ENCODE measurements at places on chromosomes 12 and 14.
A peak's percentile ranks its signal among the peaks of the same experiment; 100 is the strongest.

DNA sequence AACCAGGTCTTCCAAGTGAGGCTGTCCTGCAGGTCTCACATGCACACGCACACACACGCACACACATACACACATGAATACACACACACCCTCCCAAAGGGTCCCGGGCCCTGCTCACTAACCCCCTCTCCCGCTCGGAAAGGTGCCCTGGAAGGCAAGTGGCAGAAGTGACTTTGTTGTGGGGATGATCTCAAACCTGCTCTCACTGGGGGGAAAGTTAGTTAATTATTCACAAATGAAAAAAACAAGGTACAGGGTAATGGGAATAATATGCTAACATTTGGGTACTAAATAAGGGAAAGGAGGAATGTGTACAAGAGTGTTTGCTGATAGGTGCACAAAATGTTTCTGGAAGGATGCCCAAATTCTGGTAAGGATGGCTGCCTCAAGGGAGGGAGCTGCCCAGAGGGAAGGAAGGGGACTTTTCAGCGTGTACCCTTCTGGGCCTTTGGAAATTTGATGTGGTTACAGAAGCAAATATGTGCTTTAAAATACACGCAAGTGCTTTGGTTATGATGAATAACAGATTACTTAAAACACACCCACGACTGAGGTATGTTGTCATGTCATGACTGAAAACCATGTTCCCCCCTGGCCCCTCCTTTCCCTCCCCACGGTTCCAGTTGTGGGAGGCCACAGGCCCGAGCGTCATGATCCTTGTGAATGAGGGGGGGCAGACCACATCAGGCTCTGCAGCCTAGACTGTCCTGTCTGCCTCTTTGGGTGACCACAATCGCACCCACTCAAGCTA, 43.3 kb upstream of the PLEKHG6 start:
- DNase-seq, result peak; percentile 60

DNA sequence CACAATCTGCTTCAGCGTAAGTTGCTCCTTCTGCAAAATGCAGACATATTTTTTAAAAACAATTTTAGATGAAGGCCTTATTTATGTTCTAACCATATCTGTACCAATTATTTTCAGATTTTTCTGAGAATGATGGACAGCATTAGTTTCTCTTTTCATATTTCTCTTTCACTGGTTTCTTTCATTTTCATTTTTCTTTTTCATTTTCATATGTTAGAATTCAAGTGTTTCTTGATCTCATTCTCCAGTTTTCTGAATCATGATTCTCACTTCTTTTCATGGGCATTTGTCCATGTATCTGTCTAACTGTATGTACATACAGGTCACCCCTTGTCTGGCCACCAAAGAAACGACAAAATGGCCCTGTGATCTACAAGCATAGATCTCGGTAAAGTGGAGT, 346.6 kb downstream of the NAV3 start:
- DNase-seq, result no peak

DNA sequence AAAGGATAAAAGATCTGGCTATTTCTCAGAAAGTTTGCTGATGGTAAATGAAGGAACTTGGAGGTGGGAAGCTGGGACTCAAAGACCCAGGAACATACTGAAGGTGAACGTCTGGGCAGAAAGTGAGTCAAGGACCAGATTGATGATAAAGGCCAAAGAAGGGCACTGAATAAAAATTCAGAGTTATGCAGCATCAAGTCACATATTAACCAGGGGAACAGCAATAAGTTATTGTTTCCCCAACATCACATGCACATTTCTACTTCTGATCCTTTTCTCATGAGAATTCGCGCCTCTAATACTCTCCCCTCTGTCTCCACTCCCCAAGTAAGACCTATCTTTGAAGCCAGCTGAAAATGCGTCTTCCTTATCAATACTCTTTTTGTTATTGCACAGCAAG, 71.8 kb upstream of the SLC35F4 start:
- DNase-seq, result no peak

- DNase-seq, result no peak
These were observed 18.8 kb downstream of the OS9 start for GRCh38 chr12:57712701-57713100.

DNA sequence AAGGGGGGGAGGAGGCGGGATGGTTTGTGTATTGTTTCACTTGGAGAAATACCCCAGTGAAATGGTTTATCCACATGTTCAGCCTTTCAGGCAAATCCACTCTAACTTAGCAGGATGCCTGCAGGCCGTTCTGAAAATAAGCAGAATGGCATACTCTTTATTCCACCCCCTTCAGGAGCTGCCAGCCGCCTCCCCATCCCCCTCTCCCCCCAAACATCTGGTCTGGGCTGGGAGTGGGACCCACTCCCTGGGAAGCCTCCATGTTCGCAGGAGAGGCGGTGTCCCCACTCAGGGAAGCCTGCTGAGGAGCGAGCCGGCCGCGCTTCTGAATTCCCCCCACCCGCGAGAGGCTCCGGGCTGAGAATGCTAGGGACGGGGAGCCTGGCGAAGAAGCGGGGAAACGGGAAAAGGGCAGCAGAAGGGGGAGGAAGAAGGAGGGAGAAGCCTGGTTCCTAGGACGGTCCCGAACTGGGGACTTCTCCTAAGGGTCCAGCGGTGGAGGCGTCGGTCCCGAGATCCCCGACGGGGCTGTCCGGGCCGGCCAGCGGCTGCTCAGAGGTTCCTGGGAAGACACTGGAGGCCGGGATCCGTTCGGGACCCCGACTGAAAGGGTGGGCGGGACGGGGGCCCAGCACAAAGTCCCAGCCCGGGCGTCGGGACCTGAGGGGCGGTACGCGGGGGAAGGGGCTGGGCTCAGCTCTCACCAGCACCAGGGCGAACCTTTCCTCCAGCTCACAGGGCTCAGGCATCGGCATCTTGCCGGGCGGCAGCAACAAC, 666 bp downstream of the FMNL3 start:
- peak; percentile 30 for DNase-seq

DNA sequence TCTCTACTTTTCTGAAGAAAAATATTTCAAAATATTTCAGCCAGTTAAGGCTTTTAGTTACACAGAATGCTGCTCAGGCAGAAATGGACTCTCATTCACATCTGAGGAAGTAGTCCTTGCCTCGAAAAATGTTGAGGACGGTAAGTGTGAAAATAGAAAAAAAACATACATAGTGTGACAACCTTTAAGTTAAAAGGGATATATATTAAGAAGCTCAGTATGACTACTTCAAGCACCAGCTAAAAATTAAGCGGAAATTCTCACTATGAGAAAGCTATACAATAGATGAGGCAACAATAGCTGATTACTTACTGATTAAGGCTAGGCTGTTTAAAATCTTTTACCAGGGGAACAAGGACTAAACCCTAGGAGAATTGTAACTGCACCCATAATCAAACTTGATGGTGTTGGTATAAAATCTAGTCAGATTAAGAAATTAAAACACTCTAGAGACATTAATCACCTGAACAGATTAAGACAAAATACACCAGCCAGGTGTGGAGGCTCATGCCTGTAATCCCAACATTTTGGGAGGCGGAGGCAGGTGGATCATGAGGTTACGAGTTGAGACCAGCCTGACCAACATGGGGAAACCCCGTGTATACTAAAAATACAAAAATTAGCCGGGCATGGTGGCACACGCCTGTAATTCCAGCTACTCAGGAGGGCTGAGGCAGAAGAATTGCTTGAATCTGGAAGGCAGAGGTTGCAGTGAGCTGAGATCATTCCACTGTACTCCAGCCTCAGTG, 53.9 kb downstream of the HNRNPC start:
- no peak for DNase-seq

Measured in fibroblast of skin of abdomen (primary cell).